ENCODE measurements at places on chromosomes 16 and 17.

DNA sequence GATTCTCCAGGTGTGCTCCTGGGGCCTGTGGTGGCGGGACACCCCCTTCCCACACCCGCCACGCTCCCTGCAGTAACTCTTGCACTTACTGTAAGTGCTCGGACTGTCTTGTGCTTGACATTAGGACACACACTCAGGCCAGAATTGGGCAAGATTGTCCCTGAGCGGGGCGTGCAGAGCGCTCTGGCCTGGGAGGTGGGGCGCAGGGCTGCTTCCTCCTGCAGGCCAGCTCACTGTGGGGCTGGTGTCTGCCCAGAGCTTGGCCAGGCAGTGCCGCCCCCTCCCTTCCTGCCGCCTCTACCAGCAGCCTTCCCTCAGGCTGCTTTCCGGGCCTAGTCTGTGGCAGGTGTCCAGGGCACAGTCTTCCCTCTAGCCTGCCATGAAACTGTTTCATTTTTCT is 6.1 kb upstream of the ATP6V0C start:
- DNase-seq = no peak

DNA sequence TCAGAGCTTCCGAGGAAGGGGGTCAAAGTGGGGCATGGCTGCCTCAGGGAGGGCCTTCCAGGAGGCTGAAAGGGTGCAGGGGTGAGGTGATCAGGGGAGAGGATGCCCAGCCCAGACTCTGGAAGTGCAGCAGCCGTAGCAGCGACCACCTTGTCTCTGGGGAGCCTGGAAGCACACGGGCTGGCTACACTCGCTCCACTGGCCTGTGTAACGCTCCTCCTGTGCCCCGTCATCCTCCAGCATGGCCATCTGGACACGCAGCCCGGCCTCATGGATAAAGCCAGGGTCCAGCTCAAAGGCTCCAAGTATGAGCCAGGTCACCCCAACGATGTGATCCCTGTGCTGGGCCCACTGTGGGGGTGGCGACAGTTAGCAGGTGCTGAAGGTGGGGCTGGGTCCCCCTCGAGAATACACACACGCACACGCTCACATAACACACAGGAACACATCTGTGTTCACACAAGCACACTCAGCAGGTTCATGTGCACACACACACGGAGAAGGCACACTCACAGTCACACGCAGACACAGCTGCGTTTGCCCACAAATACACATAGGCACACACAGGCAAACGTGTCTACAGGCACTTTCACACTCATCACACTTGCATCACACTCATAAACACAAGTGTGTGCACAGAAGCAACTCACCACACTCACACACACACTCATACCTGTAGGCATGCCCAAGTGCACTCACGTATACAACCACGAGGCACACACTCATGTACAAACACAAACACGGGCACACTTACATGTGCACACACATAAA is 19.3 kb downstream of the POLR3K start:
- DNase-seq = no peak

GRCh38 chr17:65085951-65086350 is 29.4 kb upstream of the GNA13 start:
- DNase-seq = no peak

DNA sequence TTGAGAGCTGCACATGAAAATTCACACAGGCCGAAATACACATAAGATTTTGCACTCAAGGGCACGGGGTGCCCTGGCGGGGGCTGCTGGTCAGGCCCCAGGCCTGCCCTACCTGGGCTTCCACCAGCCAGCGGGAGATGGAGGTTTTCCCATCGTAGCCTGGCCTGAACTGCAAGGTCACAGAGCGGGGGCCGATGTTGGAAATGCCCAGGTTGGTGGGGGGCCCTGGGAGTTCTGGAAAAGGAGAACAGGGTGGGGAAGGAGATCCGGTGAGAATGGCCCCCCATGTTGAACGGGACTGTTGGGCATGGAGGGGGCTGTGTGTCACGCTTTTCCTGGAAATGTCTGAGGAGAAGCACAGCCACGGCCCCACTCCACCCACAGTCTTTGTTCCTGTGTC is 87.3 kb upstream of the CDC42EP4 start:
- DNase-seq = no peak

DNA sequence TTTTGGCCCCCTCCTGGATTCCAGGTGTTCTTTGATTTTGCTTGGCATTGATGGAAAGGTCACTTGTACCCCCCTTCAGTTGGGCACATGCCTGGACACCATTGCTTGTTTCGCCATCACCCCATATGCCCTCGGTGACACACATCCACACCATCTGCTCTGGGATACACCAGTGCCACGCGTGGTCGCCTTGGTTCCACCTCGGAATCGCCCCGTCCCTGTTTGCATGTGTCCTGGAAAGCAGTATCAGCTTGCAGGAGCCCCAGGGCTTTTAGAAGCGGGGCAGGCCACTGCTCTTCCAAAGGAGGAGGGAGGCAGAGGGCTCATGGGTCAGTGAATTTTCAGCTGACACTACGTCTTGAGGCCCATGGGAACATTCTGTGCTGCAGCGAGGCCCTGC is 607.9 kb downstream of the KCNJ18 start:
- DNase-seq = no peak

DNA sequence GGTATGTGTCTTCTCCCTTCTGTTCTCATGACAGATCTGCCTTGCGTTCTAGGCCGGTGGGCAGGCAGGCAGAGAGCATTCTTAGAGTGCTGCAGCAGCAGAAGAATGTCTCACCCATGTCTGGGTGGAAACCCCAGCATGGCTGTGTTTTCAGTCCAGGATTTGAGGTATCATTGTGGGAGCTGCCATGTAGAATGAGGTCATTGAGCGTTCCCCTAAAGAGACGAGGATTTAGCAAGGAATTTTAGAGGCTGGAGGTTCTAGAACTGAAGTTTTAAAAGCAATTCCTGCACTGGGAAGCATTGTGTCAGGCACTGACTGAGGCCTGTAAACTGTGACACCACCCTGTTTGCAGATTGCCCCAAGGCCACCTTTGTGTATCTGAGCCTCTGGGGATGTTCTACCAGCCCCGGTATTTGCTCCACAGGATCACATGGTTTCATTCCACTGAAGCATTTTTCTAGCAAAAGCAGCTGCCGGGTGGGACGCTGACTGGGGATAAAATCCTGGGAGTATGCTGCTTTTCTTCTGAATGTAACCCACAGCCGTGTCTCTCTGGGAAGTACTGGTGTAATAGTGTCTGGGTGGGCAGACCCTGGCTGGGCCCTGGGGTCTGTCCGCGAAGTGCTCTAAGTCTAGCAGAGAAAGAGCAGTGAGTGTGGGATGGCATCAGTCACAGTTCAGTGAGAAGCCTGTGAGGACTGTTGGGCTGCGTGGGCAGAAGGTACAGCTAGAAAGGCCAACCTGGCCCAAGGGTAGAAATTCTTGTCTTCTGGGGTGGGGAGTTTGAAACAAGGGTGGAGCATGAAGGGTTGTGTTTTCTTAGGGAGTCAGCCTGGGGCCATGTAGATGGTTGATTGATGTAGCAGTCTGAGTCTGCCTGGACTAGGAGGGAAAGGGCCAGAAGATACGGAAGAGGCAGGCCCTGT is 30.2 kb downstream of the PLCD3 start:
- no peak for DNase-seq

Measured in A172 (cell line).